Right hindlimb (tissue), 1 donor: ENCODE measurements at places on chromosomes 16 and 17.

DNA sequence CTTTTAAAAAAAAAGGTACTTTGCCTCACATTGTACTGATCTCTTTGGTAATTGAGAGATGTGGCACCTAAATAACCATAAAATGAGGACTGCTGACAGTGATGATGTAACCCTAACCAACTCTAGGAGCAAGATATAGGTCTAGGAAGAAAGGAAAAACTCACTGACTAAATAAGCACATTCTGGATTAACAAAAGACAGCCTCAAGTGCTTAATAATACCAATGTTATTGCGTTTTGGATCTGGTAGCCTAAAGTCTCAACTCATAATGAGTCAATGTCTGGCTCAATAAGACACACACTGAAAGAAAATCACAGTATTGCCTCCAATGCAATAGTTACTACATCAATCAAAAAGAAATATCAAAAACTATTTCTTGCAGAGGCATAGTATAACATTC, 3.0 kb downstream of the ERN1 start:
- DNase-seq = no peak

DNA sequence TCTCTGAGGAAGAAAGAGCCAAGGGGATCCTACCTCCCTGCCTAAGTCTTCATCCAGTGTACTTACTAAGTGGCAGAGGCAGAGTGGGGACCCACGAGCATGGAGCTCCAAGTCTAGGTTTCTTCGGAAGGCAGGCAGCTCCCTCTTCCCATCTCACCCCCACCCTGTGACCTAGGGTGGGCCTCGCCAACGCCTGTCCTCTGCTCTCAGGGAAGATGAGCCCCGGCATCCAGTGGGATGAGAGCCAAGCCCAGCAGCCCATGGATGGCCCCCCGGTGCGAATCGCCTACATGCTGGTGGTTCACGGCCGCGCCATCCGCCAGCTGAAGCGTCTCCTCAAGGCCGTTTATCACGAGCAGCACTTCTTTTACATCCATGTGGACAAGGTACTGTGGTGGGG, 8.3 kb downstream of the XYLT2 start:
- DNase-seq = no peak

- DNase-seq = no peak
Observed at GRCh38 chr17:78596871-78597764, 19.9 kb upstream of the DNAH17 start.

DNA sequence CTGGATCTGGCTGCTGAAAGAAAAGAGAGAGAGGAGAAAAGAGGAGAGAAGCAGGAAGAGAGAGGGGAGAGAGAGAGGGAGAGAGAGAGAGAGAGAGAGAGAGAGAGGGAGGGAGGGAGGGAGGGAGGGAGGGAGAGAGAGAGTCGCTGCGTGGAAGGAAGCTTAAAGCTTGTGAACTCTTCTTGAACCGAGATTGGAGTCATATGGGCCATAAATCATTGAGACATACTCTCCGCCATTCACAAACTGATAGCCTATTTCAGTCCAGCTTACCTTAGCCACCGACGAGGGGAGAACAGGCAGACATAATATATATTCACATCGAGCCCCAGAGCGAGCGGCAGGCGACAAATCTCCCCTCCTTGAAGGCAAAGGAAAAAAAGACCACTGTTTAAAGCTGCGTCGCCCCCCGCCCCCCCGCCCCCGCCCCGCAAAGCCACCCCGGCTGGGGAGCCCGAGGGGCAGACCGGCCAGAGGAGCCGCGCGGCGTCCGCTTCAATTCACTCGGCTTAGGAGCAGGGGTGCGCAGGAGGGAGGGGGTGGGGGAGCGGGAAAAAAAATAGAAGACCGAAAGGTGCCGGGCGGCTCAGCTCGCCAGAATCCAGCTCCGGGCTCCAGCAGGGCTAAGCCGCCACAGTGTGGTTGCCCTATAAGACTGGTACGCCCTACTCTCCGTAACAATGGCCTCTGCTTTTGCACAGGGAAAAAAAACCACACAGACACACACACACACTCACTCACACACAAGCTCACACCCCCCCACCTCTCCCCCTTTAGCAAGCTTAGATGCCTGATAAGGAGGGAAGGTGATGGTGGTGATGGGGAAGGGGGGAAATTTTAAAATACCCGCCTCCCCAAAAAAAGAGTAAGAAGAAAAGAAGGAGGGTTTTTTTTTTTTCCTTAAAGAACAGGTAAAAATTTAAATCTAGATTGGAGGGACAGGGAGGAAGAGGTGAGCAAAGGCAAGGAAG, 10.6 kb upstream of the HOXB2 start:
- DNase-seq = no peak

DNA sequence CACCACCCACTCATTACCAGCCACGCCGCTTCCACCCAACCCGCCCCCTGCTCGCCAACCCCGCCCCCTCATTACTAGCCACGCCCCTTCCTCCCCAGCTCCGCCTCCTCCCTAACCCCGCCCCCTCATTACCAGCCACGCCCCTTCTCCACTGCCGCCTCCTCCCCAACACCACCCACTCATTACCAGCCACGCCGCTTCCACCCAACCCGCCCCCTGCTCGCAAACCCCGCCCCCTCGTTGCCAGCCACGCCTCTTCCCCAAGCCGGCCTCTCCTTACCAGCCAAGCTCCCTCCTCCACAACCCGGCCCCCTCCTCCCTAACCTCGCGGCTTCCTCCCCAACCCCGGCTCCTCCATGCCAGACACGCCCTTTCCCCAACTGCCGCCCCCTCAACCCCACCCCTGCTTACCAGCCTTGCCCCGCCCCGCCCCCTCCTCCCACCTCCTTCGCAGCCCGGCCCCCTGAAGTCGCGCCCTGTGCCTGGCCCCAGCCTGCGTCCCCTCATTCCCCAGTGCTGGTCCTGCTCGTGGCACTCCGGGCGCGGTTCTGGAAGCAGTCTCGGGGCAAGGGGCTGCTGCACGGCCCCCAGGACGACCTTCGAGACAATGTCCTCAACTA, 7.3 kb downstream of the SLC22A31 start:
- DNase-seq = peak; percentile 72

DNA sequence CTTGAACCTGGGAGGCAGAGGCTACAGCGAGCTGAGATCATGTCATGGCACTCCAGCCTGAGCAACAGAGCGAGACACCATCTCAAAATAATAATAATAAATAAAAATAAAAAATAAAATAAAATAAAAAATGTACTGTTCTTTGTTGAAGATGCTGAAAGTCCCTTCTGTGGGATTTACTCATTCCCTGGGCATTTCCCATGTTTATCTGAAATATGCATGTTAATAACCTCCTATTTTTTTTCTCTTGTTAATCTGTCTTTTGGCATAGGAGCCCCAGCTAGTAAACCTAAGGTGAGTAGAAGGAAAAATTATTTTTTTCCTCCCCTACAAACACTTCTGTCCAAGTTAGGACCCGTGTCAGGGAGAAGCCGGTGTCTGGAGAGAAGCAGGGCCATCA, 34.4 kb downstream of the TMEM92 start:
- DNase-seq = no peak

DNA sequence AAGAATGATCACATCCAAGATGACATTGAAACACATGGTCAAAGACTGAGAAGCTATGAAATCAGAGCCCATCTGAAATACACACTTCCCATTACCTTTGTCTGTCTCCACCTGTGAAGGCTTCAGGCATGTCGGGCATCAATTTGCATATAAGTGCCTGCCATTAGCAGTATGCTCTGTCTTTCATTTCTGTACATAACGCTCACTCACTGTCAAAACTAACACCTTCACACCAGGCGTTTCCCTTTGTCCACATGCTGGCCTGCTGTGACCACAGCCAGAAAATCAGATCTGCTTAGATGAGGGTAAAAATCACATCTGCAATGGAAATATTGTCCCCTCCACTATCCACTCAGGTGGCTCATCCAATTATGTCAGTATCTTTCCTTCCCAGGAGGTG, 524.8 kb downstream of the TOX3 start:
- no peak for DNase-seq

DNA sequence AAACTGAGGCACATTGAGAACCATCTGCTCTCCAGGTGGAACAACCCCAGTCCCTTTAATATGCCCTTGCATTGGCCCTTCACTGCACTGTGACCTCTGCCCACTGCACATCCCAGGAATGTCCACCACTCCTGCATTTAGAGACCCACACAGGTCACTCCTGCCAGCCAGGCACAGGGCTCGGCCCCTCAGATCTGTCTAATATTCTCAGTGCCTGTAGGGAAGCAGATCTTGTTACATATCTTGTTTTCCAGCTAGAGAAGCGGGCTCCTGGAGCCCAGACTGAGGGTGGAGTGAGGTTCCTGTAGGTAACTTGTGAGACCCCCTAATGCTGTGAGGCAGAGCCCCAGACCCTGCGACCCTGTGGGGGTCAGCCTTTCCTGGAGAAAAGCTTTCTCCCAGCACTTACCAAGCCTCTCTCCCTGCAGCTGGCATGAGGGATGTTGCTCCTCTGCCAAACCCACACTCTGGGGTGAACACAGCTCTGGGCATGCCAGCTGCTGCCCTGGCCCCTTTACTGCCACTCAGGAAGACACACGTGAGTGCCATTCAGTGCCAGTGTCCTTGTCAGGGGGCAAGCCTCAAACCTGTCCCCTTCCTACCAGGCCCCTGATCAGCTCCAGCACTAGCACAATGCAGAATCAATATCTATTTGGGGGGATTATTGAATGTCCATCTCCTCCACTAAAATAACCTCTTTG, 40.3 kb upstream of the CRHR1 start:
- no peak for DNase-seq

- no peak for DNase-seq
Observed at GRCh38 chr17:39270923-39271322, 45.2 kb upstream of the STAC2 start.

DNA sequence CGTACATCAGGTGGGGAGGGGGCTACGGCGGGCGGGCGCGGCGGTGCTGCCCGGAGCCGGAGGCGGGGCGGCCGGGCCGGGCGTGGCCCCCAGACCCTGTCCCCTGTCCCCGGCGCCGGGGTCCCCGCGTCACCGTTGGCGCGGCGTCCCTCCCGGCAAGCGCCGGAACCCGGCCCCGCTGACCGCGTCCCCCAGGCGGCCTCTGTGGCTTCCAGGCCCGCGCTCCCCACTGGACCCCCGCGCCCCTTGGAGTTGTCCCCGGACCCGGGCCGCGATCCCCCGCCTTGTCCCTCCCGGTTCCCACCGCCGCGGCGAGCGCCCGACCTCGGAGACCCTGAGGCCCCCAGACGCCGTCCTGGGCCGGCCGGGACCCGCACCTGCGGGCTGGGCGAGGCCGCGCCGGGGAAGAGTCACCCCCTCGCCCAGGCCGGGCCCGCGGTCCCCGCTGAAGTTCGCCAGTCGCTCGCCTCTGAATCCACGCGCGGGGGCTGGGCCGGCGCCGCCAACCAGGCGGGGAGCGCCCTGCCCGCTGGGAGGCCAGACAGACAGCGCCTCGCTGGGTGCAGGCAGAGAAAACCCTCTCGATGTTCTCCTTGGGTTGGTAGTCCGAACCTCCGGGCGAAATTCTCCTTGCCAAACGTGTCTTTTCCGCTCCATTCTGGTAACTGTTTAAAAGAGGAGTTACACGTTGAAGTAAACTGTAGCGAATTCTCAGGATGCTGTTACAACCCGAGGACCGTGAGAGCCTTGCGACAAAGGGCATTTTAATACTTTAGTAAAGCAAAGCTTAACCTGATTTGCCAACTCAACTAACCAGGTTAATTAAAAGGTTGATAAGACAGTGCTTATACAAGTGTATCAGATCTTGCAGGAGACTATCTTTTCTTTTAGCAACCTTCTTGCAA, 761 bp downstream of the GAN start:
- peak; percentile 61 for DNase-seq

DNA sequence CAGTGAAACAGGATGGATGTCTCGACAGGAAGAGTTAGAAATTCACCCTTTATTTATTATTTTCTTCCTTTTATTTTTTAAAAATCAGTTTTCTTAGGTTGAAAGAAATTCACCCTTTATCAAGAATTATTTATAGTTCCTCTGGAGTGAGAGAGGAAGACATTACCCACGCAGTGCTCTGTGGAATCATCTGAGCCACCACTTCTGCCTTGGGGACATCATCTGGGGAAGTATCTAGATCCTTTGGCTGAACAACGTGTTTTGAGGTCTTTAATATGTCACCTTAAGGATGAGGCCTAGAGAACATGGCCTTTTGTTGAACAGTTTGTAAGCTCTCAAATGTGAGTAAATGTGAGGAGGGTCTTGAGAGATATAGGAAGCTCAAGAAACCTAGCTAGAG, 183.3 kb downstream of the UTP18 start:
- DNase-seq = no peak

DNA sequence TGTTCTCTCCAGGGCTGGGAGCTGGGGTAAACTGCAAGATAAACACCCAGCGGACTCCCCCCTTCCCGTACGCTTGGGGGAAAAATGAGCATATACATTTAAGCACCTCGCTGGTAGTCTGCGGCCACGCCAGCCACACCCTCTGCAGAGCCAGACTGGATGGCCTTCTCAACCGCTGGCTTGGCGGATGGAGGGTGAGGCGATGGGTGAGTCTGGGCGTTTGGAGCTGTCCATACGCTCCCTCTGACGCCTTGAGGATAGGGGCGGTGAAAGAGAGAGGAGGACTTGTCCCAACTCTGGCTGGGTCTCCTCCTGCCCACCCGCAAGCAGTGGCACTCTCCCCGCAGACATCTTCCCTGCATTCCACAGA, 1.0 kb downstream of the ITGA3 start:
- no peak for DNase-seq

GRCh38 chr17:58360296-58361063, 8.5 kb upstream of the SUPT4H1 start:
- no peak for DNase-seq

- no peak for DNase-seq
Observed at GRCh38 chr16:88539652-88540345, 30.4 kb upstream of the ZC3H18 start.

GRCh38 chr16:66204756-66205155, 161.7 kb upstream of the CDH5 start:
- no peak for DNase-seq

- DNase-seq = no peak
Observed at GRCh38 chr16:70467113-70467512, 12.7 kb downstream of the FCSK start.

DNA sequence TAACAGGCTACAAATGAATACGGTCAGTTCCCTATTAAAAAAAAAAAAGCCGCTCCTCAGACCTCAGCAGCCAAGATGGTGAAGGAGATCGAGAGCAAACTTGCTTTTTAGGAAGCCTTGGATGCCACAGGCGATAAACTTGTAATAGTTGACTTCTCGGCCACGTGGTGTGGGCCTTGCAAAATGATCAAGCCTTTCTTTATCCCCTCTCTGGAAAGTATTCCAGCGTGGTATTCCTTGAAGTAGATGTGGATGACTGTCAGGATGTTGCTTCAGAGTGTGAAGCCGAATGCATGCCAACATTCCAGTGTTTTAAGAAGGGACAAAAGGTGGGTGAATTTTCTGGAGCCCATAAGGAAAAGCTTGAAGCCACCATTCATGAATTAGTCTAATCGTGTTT, 11.8 kb upstream of the GGT6 start:
- DNase-seq = no peak

DNA sequence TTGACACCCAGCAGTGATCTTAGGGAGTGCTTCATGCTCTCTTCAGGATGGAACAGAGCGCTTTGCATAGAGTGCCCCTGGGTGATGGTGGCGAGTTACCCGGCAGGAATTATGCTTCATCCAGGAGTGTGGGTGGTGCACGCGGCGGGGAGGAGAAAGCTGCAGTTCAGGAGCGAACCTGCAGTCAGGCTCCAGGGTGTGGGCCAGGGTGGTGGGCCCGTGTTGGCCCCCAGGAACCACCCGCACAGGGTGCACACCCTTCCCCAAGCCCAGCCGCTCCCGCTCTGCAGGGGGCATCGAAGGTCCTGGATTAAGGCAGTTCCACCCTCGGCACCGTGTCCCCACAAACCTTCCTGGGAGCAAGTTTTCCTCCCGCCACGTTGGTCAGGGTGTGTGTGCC, 3.9 kb downstream of the RAB40C start:
- no peak for DNase-seq
